ENCODE measurements at places on chromosomes 7 and 10.
A peak's percentile ranks its signal among the peaks of the same experiment; 100 is the strongest.

DNA sequence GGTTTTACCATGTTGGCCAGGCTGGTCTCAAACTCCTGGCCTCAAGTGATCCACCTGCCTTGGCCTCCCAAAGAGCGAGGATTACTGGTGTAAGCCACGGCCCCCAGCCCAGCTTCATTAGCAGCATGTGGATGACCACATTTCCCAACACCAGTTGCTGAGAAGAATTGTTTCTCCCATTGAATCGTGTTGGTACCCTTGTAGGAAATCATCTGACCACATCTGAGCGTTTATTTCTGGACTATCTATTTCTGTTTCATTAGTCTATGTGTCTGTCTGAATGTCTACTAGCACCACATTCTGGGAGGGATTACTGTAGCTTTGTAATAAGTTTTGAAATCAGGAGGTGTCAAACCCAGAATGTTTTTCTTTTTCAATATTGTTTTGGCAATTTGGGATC lies 89.6 kb downstream of the LCOR start:
- H3K27me3 ChIP-seq = no peaks in the 10 kb centered on the region
- no peak overlapping the region for H3K4me3 ChIP-seq
- no peaks in the 10 kb centered on the region for H3K4me1 ChIP-seq

DNA sequence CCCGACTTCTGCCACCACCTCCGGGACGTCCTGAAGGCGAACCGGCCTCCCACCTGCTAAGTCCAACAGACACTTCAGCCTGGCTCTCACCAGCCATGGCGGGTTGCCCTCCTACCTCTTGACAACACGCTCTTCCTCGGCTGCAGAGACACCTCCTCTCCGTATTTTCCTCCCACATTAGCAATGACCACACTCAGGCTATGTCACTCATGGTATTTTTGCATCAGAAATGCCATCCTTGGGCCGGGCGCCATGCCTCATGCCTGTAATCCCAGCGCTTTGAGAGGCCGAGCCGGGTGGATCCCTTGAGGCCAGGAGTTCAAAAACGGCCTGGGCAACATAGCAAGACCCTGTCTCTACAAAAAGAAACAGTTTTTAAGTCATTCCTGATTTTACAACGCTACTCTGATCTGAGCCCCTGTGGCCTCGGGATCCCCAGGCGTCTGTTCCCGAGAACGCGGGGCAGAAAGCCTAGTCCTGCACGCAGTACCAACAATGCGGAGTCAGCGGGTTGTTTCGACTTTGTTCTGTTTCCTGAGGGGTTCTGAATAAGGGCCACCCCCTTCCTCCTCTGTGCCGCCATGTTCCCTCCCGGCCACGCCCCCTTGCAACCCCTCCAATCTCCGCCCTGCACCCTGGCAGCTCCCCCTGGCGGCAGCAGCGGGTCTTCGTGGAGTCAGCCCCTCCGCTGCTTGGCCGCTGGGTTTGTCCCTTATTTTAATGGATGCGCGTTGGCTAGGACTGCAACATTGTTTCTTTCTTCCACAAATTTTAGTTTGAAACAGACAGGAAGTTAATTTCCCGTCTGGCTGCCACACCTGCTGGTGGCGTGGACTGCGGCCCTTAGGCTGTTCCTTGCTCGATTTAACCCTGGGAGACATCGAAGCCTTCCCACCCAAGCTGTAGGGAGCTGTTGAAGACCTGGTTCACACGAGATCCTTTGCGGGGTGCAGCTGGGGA lies 9.7 kb upstream of the ZFAND2A start:
- no peaks in the 10 kb centered on the region for H3K36me3 ChIP-seq
- DNase-seq = peak; percentile 85
- no peak overlapping the region for H3K4me3 ChIP-seq
- no peak overlapping the region for H3K27ac ChIP-seq
- H3K27me3 ChIP-seq = no peaks in the 10 kb centered on the region

DNA sequence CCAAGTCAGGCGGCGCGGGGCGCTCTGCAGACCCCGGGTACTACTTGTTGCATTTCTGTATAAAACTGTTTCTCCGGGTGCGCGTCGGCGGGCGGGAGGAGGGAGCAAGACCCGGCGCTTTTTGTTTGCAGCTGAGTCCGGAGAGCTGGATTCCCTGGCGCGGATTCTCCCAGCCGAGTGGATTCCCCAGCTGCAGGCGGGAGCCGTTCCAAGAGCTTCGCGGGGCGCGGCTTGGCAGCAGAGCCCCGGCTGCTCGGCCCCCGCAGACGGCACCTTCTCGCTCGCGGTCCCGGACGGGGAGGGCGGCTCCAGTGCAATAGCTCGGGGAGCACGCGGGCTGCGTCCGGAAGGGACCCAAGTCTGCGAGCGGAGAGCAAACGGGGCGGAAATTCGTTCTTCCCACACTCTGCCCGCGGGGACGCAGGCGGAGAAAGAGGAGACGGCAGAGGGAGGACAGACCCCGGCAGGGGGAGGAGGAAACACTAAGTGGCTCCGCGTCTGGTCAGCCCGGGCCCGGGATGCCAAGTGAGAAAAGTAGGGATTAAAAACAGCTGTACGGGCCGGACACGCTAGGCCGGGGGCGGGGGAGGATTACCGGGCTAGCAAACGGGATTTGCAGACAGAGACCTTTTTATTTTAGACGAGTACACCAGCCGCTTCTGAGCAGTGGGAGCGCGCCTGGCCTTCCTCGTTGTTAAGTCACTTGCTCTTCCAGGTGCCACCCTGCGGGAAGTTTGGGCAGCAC lies at the start of gene TRIL:
TSS of gene TRIL (minus strand) at position 96 of the 745 bp plus-strand sequence. CDS start 284 bp downstream, outside the sequence.
- H3K27ac ChIP-seq = no peak within 1 kb of the TSS
- peaks cover 3% of the 10 kb centered on the region for H3K4me1 ChIP-seq
- peak within 1 kb of the TSS; percentile 24 for H3K4me3 ChIP-seq

DNA sequence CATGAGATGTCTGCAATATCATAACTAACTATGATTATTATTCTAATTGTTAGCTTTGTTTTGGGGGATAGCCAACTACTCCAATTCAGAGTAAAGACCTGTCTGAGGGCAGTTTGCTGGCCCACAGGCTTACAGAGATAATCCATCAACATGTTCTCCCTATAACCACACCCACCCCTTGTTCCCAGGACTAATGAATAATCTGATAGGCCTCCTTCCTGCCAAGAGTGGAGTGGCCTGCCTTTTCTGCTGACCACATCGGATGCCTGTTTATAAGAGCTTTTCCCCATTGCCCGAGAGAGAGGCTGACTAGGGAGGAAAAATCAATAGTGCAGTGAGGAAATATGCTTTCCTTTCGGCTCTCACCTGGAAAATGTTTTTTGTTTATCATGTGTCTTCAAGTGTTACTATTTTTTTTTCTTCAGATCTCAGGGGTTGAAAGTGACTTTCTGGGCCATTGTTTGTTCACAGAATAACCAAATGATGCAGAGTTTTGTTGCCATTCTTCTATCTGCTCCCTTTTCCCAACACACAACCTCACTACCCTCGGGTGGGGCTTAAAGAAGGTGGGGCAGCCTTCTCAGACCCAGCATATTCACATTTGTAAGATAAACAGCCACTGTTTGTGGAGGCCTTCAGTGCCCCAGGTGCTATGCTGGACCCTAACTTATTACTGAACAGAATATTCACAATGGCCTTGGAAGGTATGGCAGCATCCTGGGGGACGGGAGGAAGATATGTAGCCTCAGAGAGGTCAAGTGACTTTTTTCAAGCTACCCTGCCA lies 38.4 kb downstream of the PLPP4 start:
- no peak for DNase-seq
- no peak overlapping the region for H3K4me3 ChIP-seq
- no peaks in the 10 kb centered on the region for H3K27me3 ChIP-seq

GRCh38 chr7:143882604-143883078 lies 19.3 kb downstream of the TCAF1 start:
- H3K27ac ChIP-seq = no peak overlapping the region
- peaks cover 2% of the 10 kb centered on the region for H3K4me1 ChIP-seq
- no peaks in the 10 kb centered on the region for H3K27me3 ChIP-seq
- H3K4me3 ChIP-seq = peak overlapping the region; percentile 70
- DNase-seq = peak; percentile 84
- no peaks in the 10 kb centered on the region for H3K36me3 ChIP-seq
